Fibroblast of the aortic adventitia (primary cell): ENCODE measurements at places on chromosomes 13 and 19. TPM values are rescaled to one million over a fixed set of nuclear protein-coding genes. Genes with fewer than 3 reads are reported as not detected.

DNA sequence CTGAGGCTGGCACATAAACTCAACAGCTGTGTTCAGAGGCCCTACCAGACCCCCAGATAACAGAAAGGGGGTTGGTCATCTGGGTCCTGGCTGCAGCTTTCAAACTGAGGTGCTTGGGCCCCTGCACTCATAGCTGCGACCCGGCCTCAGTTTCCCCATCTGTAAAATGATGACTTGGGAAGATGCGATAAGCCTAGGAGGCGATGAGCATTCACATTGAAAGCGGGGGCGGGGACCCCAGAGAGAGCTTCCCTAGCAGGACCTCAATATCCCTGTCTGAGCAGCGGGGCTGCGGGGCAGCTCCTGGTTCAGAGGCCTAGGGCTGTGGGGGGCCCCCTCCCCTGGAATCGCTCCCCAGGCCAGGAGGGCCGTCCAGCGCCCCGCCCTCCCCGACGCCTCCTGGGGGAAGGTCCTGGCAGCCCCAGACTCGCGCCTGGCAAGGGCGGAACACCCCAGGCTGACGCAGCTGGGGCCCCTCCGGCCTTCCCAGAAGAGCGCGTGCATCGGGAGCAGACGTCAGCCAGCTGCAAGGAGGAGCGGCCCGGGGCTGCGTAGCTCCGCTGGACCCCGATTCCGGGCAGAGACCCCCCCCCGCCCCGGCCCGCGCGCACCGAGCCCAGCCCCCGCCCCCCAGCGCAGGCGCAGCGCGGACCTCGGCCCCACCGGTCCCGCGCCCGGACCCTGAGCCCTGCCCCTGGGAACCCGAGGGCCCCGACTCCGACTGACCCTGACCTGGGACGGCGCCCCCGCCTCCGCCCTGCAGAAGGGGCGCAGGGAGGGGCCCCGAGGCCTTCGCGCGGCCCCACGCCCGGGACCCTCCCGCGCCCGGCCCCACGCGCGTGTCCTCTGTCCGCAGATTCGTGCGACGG, 3.5 kb downstream of the FSTL3 start:
- peak; percentile 86 for DNase-seq

Gene MTUS2
- 0.36 TPM in 1 of 2 replicates, not detected in the other for total RNA-seq

Gene POLR1G
- total RNA-seq, result 3.0 and 5.7 TPM in 2 replicates

DNA sequence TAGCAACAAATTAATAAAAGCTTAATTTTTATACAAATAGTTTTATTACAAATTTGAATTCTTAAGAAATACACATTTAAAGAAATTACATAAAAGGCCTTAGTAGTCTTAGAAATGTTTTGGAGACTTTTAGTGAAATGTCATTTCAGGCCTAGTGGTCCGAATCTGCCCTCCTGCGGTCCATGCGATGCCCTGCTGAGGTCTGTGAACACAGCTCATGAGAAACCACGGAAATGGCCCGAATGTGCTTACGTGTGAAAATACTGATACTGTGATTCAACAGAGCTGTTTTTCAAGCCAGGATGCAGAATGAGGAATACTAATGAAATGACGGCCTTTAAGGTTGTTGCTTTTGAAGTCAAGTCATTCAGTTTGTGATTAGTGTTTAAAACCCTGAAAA, 157.9 kb downstream of the COL4A1 start:
- peak; percentile 16 for DNase-seq

- peak; percentile 65 for DNase-seq
Measured at GRCh38 chr19:40090241-40091204, at the start of gene ZNF780A. TSS of gene ZNF780A (minus strand) at chr19:40090943. CDS start at chr19:40084753, 6,190 bp downstream.

- peak; percentile 37 for DNase-seq
Measured at GRCh38 chr13:113904411-113904810, 40.5 kb upstream of the GAS6 start.

GRCh38 chr13:35342440-35342839, 134.0 kb downstream of the MAB21L1 start:
- DNase-seq, result no peak

GRCh38 chr19:18629166-18630088, 7.4 kb upstream of the KLHL26 start:
- DNase-seq, result no peak

Gene KLHL1
- not detected in 2 replicates for total RNA-seq

- DNase-seq, result no peak
Measured at GRCh38 chr19:38015216-38015615, 108.2 kb downstream of the SIPA1L3 start.

DNA sequence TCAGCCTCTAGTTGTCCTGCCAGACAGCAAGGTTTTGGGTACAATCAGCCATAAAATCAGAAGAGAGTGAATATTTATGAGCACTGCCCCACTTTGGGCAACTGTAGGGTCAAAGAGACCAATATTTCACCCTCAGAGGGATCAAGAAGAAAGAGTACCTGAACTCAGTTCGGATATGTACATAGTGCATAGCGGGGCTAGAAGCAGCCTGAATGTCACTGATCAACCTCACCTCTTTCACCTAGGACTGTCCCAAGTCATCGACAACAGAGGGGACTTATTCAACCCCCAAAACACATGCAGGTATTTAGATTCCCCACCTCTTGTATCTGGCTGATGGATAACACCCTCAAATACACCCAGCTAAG, 446.9 kb downstream of the COG6 start:
- no peak for DNase-seq

Gene ELANE
- total RNA-seq, result 0.09 and 2.9 TPM in 2 replicates

- DNase-seq, result no peak
Measured at GRCh38 chr19:7670150-7670783, 1.4 kb downstream of the RETN start.

DNA sequence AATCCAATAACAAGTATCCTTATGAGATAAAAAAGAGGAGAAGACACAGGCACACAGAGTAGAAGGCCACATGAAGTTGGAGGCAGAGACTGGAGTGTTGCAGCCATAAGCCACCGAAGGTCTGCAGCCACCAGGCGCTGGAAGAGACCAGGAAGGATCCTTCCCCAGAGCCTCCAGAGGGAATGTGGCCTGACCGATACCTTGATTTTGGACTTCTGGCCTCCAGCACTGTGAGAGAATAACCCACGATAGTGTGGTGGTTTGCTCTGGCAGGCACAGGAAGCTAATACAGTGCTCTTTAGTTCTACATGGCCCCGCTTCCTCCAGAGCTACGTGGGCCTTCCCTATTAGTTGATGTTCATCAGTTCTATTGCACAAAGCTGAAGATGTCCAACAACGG, 15.3 kb upstream of the SULT2A1 start:
- DNase-seq, result no peak

- no peak for DNase-seq
Measured at GRCh38 chr19:48392860-48393558, 459 bp upstream of the GRIN2D start.

- no peak for DNase-seq
Measured at GRCh38 chr13:112249644-112250610, 126.2 kb upstream of the SPACA7 start.

- DNase-seq, result no peak
Measured at GRCh38 chr19:17454576-17455071, 6.1 kb downstream of the NXNL1 start.

- DNase-seq, result no peak
Measured at GRCh38 chr13:84670245-84670644, 788.0 kb upstream of the SLITRK1 start.

Gene PSG1
- total RNA-seq, result 0.72 TPM in 1 of 2 replicates, not detected in the other

Gene ELSPBP1
- total RNA-seq, result not detected in 2 replicates

DNA sequence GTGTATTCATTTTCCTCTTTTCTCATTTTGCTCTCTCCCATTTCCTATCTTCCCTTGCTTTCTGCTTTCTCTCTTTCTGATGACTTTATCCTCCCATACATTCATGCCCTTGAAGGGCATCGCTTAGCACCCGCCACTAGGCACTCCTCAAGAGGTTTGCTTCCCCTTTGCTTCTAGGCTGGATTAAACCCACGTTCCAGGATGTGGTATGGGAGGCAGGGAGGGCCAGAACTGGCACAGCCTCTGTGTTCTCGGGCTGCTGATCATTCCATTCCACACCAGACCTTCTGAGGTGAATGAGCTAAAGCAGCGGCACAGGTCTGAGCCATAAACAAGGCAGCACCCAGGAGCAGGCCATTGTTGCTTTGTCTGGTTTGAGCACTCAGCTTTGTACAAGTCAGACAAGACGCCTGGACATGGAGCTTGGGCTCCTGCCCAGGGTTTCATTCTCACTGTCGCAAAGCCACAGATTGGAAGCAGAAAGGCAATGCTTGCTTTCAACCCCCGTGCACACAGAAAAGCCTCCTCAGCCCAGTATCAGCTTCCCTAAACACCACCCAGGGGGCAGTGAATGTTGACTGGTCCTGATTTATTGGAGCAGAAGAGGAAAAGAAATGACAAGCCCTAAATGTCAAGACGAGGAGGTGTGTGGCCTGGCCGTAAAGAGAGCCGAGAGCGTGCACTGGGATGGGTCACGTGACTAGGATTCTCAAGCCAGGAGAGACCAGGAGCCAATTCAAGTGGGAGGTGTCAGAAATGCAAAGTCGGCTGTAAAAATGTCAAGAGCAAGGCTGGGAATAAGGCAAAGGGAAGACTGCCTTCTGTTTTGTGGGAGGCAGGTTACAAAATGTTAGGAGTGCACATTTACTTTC, 218.0 kb upstream of the SERP2 start:
- DNase-seq, result peak; percentile 72
